CD4-positive, alpha-beta T cell treated with Interferon gamma for 1 hour (primary cell): ENCODE measurements at places on chromosomes 5 and 9.
A peak's percentile ranks its signal among the peaks of the same experiment; 100 is the strongest.

DNA sequence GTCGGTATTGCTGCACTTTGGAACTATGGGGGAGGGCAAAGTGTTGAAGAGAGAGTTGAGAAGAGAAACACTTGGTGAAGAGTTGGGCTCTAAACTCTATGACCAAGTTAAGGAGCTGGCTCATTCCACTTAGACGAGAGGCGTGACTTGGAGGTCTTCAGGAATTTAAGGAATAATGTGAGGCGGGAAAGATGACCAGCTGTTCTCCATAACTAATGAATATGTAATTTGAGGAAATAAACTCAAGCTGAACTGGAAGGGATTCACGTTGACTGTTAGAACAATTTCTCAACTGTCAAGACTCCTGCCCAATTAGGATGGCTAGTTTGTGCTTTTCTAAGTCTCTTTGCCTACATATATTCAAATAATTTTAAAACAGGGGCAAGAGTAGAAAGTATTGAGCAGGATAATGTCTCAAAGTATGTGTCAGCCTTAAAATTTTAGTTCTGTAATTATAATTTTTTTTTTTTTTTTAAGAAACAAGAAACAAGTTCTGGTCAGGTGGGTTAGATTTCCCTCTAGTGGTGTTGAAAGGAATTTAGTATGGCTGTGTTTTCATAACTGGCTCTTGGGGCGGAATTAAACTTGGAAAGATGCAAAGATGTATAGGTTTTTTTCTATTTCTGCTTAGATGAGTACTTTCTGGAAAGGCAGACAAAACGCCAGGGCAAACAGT lies 33.4 kb downstream of the TMEM252 start:
- no peak for DNase-seq

DNA sequence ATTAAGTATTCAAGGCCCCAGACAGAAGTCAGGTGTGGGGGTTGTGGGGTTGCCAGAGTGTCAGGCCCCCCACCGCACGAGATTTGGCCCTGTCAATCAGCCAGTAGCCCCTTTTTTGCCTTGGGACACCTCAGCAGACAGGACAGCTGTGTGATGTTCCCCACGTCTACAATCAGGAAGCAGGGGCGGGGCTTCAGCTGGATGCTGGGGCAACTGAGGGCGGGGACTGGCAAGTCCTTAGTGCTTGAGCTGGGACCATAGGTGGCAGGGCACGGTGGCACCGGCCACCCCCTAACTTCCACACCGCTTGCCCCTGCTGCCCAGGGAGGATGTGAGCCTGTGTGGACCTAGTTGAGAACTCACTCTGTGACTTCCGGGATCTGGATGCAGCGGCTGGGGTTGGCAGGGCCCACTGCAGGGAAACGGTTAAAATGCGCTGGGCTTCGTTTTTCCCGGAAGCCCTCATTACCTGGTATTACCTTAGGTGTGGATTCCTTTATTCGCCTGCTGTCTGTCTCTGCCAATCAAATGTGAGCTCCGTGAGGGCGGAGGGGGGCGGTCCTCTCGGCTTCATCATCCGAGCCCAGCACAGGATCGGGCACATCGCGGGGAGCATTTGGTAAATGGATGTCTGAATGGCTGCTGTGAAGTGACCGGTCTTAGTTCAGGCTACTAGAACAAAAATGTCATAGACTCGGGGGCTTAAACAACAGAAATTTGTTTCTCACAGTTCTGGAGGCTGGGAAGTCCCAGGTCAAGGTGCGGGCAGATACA lies 7.5 kb upstream of the GTF3C5 start:
- peak; percentile 15 for DNase-seq

- no peak for DNase-seq
Observed at GRCh38 chr5:172687940-172688339, 46.9 kb downstream of the NEURL1B start.

GRCh38 chr9:4929917-4930316 lies 55.2 kb upstream of the JAK2 start:
- DNase-seq = no peak

GRCh38 chr5:158410976-158411375 lies 552.0 kb upstream of the CLINT1 start:
- no peak for DNase-seq

DNA sequence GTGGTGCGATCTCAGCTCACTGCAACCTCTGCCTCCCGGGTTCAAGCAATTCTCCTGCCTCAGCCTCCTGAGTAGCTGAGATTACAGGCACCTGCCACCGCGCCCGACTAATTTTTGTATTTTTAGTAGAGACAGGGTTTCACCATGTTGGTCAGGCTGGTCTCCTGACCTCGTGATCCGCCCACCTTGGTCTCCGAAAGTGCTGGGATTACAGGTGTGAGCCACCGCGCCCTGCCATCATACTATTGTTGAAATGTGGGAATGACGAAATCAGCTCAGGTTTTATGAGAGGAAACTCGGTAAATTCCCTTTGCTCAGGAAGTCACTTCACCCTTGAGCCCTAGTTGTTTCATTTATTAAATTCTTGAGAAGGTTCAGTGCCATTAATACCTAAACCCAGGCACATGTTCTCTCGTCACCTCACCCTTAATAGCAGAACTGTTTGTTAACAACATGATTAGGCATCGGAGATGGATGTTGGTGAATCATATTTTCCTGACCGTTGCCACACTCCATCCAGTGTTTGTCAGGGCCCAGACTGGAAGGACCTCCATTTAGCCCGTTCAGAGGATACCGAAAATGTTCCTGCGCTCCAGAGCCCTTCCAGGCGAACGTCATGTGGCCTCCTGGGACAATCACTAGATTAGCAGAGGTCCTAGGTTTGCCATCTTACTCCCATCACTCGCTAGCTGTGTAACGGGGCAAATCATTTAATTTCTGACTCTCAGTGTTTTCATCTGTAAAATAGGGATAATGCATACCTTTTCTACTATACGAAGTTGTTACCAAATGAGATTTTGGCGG lies 20.0 kb upstream of the CREBRF start:
- DNase-seq = no peak

- DNase-seq = no peak
Observed at GRCh38 chr5:41878643-41879478, 8.6 kb upstream of the OXCT1 start.

DNA sequence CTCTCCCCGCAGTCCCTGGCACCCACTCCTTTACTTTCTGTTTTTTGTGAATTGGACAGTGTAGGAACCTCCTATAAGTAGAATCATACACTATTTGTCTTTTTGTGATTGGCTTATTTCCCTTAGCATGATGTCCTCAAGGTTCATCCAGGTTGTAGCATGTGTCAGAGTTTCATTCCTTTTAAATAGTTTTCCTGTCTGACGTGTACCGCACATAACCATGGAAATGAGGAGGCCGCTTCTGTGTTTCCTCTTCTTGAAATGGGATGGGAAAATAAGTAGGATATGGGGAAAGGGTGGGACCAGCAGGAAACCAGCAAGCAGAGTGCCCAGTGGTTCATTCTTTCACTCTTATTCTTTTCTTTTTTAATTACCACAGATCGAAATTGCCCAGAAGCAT lies 72.6 kb upstream of the ENTREP1 start:
- DNase-seq = no peak

DNA sequence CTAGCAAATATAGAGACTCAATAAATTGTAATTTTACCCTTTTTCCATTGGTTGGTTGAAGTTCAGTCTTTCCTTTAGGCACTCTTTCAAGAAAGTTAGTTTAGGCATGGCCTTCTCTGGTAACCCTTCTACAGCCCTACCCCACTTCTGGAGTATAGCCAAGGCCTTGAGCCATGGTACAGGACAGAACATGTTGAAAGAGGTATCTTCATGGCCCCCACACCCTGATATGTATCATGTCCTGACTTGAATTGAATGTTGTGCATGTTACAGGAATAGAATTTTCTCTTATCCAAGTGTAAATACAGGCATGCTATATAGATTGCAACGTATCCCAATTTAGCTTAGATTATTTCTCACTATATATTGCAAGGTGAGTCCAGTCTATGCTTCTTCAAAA lies 175.6 kb downstream of the CD180 start:
- DNase-seq = no peak

- peak; percentile 25 for DNase-seq
Observed at GRCh38 chr5:176608937-176609723, 826 bp downstream of the GPRIN1 start.

- peak; percentile 50 for DNase-seq
Observed at GRCh38 chr9:88922091-88922490, 69.2 kb upstream of the S1PR3 start.

DNA sequence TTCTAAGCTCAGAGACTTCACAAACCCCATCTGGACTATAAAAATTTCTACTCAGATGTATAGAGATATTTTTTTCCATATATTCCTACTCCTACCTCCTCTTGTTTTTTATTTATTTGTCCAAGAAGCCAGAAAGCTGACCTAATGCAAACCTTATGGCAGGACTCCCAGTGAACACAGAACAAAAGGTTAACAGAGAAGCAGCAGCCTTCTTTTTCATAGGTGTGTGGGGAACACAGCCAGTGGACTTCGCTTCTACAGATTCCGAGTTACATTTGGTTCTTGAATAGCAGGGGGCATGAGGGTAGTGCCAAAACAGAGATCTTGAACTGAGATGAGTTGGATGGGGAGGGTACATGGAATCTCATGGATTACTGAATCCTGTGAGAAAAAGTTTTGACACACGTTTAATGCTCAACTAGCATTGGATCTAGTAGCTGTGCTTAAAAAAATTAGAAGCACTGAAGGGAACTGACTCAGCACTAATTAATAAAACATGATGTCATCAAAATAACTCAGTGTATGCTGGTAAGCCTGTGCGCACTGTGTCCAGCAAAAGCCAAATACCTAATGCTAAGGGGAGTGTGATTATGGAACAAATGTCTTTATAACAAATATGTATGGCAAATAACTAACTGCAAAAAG lies 240.1 kb downstream of the GABRB2 start:
- no peak for DNase-seq
